ENCODE measurements at places on chromosomes 6 and 20.

- no peak for DNase-seq
Observed at GRCh38 chr20:46006022-46006705, 2.5 kb upstream of the MMP9 start.

GRCh38 chr6:139392794-139393193 is 18.3 kb upstream of the CITED2 start:
- DNase-seq: no peak

GRCh38 chr6:9638861-9639260 is 776.0 kb downstream of the TFAP2A start:
- DNase-seq: no peak

GRCh38 chr6:151948002-151948743 is 140.7 kb downstream of the ESR1 start:
- DNase-seq: no peak

DNA sequence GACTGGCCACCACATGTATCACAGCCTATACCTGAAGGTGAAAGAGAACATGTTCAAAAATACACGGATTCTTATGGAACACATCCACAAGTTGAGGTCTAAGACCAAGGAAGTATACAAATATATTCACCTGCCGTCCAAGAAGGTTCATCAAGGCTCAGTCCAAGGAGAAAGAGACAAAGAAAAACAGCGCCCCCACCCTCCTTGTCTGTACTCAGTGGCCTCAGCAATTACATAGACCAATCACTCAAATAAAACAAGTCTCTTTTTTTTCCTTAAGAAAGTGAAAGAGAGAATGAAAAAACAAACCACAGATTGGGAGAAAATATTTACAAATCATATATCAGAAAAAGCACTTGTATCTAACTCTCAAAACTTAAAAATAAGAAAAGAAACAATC is 19.5 kb downstream of the CPXM1 start:
- DNase-seq: no peak

GRCh38 chr20:51596668-51597388 is 54.3 kb upstream of the NFATC2 start:
- peak; percentile 30 for DNase-seq

DNA sequence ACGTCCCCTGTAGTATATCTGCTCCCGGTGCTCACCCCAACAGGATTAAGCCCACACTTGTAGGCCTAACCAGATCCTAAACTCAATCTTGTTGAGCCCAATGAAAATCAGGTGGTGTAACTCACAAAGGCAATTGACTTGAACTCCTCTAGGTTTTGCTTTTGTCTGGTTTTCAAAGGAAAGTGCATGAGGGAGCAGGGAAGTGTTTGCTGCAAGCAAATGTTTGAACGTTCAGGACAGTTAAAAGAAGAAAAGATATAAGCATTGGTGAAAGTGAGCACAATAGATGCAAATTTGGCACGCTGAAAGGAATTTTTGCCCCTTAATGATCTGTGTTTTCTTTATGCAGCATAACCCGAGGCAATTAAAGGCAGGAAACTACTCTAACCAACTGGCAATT is 212.6 kb downstream of the PLCB1 start:
- DNase-seq: no peak

Data from fibroblast of lung (primary cell).